ENCODE measurements at places on chromosomes 7 and 10.

- peak; percentile 80 for DNase-seq
Measured at GRCh38 chr10:125982260-125982948, 86.0 kb downstream of the FANK1 start.

GRCh38 chr10:79202188-79203013 lies 133.6 kb downstream of the ZMIZ1 start:
- DNase-seq: peak; percentile 58

DNA sequence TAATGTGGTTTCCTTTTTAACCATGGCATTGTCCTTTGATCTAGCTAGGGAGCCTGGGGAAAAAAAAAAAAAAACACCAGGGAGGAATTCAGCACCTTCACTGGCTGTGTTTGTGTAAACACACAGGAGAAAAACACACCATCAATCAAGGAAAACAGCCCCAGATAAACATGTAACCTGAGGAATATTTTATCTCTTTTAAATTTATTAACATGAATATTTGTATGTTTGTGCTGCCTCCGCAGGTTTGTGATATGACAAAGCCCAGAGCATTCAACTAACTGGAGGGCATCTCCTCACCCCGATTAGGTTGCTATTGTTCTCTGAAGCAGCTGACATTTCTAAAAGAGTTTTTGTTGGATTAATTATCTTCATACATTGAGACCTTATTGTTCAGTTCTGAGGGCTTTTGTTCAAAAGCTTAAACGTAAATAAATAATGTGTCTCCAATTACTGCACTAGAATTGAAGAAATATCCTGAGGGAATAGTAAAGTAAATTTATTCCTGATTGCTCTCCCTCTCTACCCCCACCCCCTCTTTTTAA lies 89.4 kb upstream of the SEMA3E start:
- DNase-seq: no peak

DNA sequence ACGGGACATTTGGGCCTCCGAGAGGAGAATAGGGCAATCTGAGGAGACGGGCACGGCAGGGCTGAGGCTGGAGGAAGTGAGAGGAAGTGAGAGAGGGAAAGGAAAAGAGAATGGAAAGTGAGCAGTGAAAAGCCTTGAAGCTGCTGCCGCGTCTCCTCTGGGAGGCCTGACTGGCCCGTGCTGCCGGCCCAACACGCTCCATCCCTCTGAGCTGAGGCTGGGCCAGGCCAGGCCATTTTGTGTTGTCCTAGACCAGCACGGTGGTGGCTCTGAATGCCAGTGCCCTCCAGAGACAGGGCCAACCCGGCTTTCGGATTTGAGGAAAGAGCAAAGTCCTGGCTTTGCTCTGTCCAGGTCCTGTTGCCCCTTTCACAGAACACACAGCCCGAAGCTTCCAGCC lies 361.1 kb upstream of the SHH start:
- no peak for DNase-seq

DNA sequence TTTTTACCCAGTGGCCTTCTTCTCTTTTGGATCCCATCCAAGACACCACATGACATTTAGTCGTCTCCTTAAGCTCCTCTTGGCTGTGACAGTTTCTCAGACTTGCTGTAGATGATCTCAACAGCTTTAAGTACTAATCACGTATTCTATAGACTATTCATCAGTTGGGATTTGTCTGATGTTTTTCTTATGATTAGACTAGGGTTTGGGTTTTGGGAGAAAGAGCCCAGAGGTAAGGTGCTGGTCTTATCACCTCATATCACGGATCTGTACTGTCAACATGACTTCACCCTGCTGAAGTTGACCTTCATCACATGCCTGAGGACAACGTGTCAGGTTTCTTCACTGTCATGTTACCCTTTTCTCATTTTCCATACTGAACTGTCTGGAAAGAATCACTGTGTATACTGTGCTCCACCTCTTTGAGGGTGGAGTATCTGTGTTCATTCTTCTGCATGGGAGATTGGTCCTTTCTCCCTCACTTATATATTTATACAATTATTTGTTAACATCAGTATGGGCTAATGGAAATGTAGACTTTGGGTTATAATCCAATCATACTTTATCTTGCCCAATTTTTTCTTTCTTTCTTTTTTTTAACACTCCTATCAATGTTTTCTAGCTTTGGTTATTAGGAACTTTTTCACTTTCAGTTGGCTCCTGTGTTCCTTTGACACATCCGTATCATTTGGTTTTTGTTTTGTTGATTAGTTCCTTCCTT lies 6.4 kb upstream of the HKDC1 start:
- peak; percentile 23 for DNase-seq

DNA sequence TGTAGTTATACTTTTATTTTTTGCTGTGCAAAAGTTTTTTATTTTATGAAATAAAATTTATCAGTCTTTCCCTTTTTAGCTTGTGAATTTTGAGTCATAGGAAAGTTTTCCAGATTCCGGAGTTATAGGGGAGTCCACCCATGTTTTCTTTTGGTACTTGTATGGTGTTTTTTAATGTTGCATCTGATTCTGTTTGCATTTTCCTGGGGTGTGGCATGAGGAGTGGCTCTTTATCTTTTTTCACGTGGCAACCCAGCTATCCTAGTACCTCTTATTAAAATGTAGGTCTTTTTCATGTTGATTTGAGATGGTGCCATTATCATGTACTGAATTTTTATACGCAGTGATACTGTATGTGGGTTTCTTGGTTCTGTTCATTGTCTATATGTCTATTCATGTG lies 19.7 kb downstream of the EXOC6 start:
- no peak for DNase-seq

DNA sequence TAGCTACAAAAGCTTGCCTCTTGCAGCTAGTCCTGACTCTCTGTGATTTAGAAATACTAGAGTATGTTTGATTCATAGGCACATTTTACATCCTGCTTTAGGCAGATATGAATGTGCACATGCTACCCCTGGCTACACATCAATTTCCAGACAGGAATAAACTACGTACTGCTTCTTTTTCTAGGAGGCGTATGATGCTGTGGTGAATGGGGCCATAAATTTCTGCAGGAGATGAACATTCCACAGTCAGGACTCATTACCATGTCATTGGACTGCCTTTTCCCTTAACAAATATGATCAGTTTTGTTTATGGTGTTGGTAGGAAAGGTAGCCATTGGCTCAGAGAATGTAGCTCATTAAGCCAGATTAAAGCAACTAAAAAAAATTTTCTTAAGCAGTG lies 50.1 kb upstream of the IFRD1 start:
- no peak for DNase-seq

- no peak for DNase-seq
Measured at GRCh38 chr10:117094856-117095255, 43.2 kb downstream of the VAX1 start.

GRCh38 chr7:3923307-3923918 lies 622.4 kb downstream of the SDK1 start:
- DNase-seq: no peak

Data from NAMALWA (cell line).